IMR-90 (cell line): ENCODE measurements at places on chromosomes 5 and 9. TPM values are rescaled to one million over a fixed set of nuclear protein-coding genes. Genes with fewer than 3 reads are reported as not detected.

Gene S100Z
- total RNA-seq, result not detected in 2 replicates

Gene C9orf85
- 4.3 and 10.6 TPM in 2 replicates for total RNA-seq

Gene MAMDC4
- total RNA-seq, result 0.18 and 0.28 TPM in 2 replicates

Gene PKD2L2
- not detected in 2 replicates for total RNA-seq

Gene MLLT3
- 21.1 and 24.4 TPM in 2 replicates for total RNA-seq

Gene PFN3
- total RNA-seq, result not detected in 2 replicates

Gene FSTL4
- total RNA-seq, result 0.18 TPM in 1 of 2 replicates, not detected in the other

Gene ACOT12
- not detected in 2 replicates for total RNA-seq

Gene CCNJL
- 2.0 and 2.8 TPM in 2 replicates for total RNA-seq

Gene TMC1
- not detected in 2 replicates for total RNA-seq

Gene IFNK
- not detected in 2 replicates for total RNA-seq

Gene SGTB
- total RNA-seq, result 15.1 and 25.6 TPM in 2 replicates

Gene TSLP
- total RNA-seq, result 0.28 and 0.54 TPM in 2 replicates

Gene IGFBPL1
- total RNA-seq, result under 0.01 TPM in 1 of 2 replicates, not detected in the other

Gene CD274
- 19.4 and 29.4 TPM in 2 replicates for total RNA-seq

Gene C5orf47
- total RNA-seq, result not detected in 2 replicates

Gene SLC26A2
- total RNA-seq, result 9.9 and 12.8 TPM in 2 replicates

Gene TIGD6
- total RNA-seq, result 6.1 and 6.6 TPM in 2 replicates

Gene TOR4A
- 9.7 and 11.4 TPM in 2 replicates for total RNA-seq

Gene SURF4
- 512 and 532 TPM in 2 replicates for total RNA-seq

Gene SLC23A1
- total RNA-seq, result not detected in 2 replicates

Gene TCF7
- 0.83 and 1.3 TPM in 2 replicates for total RNA-seq

Gene OR1Q1
- total RNA-seq, result not detected in 2 replicates

Gene ENHO
- total RNA-seq, result not detected in 2 replicates

Gene NSG2
- not detected in 2 replicates for total RNA-seq

Gene IFNB1
- not detected in 2 replicates for total RNA-seq

Gene PDZD2
- total RNA-seq, result under 0.01 TPM in 1 of 2 replicates, not detected in the other

Gene LCN15
- total RNA-seq, result not detected in 2 replicates

Gene ZNF608
- 15.1 and 16.4 TPM in 2 replicates for total RNA-seq

Gene MEGF10
- total RNA-seq, result not detected in 2 replicates

Gene GPR151
- total RNA-seq, result not detected in 2 replicates

Gene HMCN2
- total RNA-seq, result not detected in 2 replicates

Gene HSPB3
- 0.54 TPM in 1 of 2 replicates, not detected in the other for total RNA-seq
